ENCODE measurements at places on chromosomes 13 and 19.

GRCh38 chr13:106373989-106374572, 161.4 kb downstream of the EFNB2 start:
- DNase-seq = no peak

DNA sequence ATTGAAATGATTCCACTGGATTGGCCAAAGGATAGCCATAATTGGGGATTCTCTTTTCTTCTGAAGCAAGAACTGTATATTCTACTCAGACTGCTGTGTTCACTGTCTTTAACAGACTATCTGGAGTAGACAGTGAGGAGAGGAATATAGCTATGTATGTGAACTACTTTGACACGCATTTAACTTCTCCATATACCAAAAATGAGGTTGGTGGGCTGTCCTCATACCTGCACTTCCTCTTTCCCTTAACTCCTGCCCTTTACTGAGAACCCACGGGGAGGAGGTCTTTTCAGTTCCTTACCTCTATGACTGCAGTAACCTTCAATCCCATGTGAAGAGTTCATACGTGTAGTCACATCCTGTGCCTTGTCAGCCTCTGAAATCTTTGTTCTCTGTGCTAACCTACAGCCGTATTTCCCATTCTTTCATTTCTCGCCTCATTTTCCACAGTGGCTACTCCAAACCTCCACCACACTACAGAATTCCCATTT, 305.8 kb downstream of the MTUS2 start:
- DNase-seq = no peak

DNA sequence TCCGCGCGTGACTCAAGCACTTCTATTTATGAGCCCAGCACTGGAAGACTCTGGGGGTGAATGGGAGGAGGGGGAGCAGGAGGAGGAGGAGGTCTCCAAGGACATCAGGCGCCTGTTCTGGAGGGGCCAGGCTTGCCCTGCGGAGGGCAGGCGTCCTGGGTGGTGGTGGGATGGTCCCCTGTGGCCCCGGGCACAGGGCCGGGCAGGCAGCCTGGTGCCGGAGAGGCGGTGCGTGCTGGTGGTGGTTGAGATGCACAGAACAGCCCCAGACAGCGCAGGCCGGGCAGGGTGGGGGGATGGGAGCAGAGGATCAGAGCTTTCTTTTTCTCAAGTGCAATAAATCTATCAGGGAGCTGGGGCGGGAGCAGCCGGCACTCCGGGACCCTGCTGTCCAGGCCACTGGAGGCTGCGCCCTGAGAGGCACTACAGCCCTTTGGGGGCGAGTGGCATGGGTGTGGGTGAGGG, 14.0 kb downstream of the NKPD1 start:
- no peak for DNase-seq

DNA sequence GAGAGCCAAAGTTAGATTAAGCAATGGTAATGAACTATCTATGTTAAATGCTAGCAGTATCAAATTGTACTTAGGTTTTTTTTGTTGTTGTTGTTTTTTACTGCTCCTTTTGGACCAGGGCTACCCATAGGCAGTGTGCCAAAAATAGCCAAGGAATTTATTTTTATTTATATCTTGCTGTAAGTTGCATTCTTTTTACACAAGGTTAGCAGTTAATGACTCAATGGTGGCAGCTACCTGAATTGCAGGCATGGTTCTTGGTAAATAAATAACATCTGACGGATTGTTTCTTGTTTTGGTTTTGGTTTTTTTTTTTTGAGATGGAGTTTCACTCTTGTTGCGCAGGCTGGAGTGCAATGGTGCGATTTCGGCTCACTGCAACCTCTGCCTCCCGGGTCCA, 194.8 kb upstream of the TSC22D1 start:
- DNase-seq = no peak

DNA sequence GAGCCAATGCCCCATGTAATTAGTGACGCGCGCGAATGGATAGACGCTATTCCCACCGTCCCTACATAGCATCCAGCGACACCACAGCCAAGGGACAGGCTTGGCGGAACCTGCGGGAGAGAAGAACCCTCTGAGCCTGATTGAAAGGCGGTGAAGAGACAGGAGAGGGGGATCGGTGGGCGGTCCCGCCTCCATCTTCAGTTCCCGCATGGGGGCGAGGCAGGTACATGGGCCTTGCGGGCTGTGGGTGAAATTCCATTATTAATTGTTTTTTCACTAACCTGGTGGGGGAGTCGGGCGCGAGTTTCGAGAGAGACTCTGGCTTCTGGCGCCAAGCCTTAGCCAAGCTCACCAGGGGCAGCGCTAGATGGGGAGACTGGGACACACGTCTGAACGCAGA, 8.4 kb upstream of the TEX101 start:
- no peak for DNase-seq

All from CD4-positive, alpha-beta T cell treated with Interleukin-15 for 1 hour (primary cell).